Stimulated activated CD8-positive, alpha-beta memory T cell treated with anti-CD3 and anti-CD28 coated beads, Interleukin-7, amount 100 ng/mL, for 1 hour (primary cell): ENCODE measurements at places on chromosomes 7 and 10.
A peak's percentile ranks its signal among the peaks of the same experiment; 100 is the strongest.

- no peak for DNase-seq
These were observed 159.2 kb upstream of the PITRM1 start for GRCh38 chr10:3331690-3332230.

DNA sequence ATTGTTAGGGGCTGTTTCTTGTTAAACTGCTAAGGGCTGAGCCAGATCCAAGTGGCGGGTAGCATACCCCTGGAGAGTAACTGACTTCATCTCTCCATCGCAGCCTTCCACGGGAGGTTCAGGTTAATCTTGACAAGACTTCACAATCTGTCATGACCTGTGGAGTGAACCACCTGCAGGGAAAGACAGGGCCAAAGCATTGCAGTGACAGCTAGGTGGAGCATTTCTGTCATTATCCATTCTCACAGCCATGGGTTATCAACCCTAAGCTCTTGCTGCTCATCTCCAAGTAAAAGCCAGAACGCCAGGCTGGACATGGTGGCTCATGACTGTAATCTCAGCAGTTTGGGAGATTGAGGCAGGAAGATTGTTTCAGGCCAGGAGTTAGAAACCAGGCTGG is 17.2 kb downstream of the ABCC2 start:
- DNase-seq = no peak

DNA sequence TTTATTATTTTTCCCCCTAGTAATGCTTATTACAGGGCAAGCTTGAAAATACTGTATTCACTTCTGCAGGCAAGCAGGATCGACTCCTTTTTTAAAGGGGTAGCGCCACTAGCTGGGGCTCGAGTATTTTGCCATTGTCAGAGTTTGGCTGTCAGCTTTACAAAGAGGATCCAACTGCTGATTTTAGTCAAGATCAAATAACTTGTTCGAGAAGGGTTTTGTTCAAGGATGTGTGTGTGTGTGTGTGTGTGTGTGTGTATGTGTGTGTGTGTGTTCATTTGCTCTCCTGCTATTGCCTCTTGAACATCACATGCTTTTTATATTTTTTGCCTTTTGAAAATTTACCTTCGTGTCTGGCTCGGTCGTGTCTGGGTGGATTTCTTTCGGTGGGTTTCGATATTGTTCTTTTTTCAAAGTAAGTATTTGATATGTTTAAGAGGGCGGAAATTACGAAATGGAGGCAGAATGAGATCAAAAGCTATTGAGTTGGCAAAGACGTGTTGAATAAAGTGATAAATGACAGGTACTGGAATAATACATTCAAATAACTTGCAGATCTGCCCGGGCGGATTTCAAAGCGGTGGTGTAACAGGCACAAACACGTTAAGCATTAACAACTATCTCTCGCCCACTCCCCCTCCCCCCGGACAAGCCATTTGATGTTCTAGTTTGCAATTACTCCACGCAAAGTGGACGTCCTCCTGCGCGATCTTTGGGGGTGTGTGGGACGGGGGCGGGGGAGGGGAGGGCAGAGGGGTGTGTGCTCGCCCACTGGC is 1.1 kb downstream of the ARID5B start:
- peak; percentile 42 for DNase-seq

GRCh38 chr10:19930936-19931893 is 115.0 kb downstream of the PLXDC2 start:
- no peak for DNase-seq

- no peak for DNase-seq
These were observed 1168.4 kb downstream of the GATA3 start for GRCh38 chr10:9222917-9223316.

GRCh38 chr7:154914308-154914995 is 88.5 kb downstream of the PAXIP1 start:
- no peak for DNase-seq

DNA sequence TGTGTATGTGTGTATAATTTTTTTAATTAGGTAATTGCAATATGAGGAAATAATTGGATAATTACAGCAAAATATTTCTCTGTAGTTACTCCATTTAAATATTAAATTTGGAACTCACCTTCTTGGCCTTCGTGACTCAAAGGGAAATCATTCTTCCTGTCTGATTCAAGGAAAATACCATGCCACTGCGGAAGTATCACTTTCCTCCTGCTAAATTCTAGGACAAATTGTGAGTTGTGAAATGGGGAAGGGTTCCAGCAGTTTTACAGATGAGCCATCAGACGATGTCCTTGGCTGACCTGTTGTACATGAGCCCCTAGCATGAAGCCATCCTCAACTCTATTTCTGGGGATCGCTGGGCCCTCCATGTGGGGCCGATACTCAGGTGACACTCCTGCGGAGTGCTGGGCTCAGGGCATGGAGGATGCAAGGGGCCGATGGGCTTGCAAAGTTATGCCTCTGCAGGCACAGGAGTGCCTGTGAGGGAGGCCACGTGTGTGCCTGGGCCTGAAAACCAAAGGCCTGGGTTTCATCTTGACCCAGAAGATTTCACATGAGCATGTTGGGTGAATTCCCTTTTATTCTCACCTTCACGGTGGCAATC is 179.6 kb upstream of the TCERG1L start:
- no peak for DNase-seq

DNA sequence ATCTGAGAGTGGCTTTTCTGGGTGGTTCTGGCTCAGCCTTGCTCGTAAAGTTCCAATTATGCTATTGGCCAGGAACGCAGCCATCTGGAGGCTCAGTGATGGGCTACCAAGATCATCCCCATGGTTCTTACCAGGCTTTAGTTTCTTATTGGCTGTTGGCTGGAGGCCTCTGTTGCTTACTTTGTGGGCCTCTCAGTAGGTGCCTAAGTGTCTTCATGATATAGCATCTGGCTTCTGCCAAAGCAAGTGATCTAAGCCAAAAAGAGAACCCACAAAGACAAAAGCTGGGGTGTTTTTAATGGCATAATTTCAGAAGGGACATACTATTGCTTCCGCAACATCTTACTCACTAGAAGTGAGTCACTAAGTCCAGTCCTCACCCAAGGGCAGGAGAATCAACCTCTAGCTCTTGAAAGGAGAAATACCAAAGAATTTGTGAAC is 132.0 kb upstream of the MDFIC start:
- DNase-seq = no peak

DNA sequence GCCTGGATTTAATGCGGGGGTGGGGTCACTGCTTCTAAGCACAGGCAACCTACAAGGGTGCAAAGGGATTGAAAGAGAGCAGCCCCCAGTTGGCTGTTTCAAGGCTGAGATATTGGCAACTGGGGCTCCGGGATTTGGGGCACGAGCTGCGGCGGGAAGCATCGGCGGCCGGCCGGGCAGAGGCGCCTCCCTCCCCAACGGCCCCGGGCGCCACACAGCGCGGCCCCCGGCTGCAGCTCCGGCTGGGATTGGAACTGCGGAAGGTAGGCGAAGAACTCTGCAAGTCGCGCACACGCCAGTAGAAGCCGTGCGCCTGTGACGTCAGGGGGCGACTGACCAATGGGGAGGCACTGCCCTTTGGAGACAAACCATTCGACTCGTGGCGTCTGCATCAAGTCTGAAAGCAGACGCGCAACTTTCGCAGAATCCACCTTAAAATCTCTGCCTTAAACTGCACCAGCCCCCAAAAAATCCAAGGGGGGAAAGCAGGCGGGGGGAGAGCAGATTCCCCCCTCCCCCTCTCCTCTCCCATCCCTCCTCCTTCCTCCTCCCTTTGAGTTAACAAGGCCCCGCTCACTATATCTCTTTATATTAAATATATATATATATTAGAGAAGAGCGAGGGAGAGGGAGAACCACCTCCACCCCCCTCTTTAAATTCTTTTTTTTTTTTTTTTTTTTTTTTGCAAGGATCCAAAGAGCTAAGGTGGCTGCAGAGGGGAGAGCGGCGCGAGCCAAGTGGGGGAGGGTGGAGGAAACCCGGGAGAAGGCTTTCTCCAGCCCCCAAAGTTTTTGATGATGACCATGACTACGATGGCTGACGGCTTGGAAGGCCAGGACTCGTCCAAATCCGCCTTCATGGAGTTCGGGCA is at the start of gene DLX6:
TSS of gene DLX6 (plus strand) at position 371 of the 872 bp plus-strand sequence. CDS start at position 796, 425 bp downstream.
- no peak for DNase-seq

DNA sequence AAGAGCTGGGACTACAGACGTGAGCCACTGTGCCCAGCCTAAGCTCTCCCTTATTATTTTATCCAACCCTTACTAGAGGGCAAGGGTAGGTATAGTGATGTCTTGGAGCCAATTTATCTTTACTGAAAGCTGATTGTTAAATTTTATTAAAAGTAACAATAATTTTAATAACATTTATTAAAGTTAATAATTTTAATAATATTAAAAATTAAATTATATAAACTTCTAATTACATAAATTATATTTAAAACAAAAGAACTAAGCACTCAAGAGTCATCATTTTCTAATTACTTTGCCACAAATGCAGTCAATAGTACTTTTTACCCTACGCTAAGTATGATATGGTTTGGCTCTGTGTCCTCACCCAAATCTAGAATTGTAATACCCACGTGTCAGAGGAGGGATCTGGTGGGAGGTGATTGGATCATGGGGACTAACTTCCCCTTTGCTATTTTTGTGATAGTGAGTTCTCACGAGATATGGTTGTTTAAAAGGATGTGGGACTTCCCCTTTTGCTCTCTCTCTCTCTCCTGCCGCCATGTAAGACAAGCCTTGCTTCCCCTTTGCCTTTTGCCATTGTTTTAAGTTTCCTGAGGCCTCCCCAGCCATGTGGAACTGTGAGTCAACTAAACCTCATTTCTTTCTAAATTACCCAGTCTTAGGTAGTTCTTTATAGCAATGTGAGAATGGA is 58.4 kb upstream of the ETV1 start:
- DNase-seq = no peak

DNA sequence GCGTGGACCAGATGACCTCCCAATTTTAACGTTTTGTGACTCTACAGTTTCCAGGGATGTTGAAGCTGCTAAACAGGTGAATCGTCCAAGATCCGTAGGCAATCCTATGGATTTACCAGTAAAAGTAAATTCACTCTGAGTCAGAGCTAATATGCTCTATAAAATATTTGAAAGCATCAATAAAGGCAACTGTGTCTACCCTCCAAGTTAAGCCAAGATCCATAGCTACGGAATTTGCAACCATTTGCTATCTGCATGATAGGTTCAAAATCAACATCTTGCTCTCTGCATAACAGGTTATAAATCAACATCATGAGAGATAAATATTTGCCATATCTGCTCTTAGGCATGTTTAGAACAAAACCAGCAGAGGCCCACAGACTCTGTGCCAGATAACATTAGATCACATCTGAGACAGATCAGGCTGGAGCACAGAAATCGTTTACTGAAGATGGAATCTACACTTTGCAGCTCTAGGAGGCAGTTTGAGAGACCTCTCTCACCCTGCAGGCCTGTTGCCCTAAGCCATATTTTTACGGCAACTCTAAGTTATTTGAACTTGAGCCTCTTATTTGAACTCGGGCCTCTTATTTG is 80.7 kb upstream of the PDCD4 start:
- DNase-seq = no peak

GRCh38 chr7:128037880-128038619 is 6.8 kb upstream of the LRRC4 start:
- no peak for DNase-seq
